ENCODE measurements at places on chromosomes 2 and 18.

DNA sequence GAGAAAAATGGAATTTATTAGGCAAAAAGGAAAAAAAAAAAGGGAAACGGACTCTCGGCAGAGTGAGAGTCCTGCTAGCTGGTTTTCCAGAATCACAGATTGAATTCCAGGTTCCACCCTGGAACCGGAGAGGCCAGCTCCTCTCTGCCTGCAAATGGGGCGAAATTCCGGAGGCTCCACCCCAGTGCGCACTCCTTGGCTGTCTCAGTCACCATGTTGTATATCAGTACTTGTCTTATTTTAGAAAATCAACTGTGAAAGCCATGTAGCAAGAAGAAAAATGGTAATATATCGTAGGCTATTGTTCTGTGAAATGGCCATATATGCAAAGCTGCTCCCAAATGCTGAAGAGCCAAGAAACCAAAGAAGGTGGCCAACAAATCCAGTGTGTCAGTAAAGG lies 49.4 kb downstream of the CYBRD1 start:
- DNase-seq: no peak

- DNase-seq: no peak
Measured at GRCh38 chr18:63282793-63283192, 36.8 kb downstream of the BCL2 start.

GRCh38 chr2:27356056-27356381 lies 545 bp downstream of the GTF3C2 start:
- DNase-seq: peak; percentile 48

GRCh38 chr2:206978746-206979145 lies 39.4 kb downstream of the CPO start:
- DNase-seq: no peak

DNA sequence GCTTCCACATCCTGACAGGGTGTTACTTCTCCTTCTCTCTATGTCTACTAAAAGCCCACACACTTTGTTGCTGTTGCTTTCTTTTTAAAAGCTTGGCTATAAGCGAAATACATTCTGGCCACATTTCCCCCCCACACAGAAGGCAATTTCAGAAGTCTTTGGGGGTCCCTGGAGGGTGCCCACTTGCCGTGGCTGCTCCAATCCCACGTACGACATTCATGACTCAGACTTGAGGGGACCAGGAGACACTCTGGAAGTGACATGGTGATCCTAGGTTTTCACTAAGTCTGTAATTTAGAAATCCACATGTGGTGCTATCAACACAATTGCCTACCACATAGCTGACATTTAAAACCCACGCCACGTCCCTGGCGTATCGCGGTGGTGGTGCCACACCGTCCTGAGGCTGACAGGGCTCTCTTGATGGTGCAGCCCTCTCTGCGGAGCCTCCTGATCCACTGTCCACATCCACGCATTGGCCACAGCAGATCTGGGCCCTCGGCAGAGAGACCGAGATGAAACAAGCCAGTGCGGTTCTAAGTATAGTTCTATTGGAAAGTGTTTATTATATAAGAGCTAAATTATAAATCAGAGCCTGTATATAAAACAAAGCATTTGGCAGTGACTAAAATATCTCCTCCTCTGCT lies 42.4 kb downstream of the CYP27C1 start:
- DNase-seq: no peak

DNA sequence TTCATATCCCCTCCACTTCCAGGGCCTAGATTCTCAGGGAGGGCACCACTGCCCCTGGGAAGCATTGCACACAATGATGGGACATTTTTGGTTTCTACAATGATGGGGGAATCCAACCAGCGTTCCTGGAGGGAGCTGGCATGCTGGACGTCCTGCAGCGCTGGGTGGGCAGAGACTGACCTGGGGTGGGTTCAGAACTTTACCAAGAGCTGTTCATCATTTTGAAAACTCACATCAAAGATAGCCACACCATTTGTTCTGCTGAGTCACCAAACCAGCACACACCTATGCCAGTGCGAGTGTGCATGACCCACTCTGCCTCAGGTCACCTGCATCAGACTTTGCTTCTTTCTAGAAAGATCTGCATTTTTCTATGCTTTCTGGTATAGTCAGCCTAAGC lies 14.1 kb upstream of the ARMC9 start:
- no peak for DNase-seq

DNA sequence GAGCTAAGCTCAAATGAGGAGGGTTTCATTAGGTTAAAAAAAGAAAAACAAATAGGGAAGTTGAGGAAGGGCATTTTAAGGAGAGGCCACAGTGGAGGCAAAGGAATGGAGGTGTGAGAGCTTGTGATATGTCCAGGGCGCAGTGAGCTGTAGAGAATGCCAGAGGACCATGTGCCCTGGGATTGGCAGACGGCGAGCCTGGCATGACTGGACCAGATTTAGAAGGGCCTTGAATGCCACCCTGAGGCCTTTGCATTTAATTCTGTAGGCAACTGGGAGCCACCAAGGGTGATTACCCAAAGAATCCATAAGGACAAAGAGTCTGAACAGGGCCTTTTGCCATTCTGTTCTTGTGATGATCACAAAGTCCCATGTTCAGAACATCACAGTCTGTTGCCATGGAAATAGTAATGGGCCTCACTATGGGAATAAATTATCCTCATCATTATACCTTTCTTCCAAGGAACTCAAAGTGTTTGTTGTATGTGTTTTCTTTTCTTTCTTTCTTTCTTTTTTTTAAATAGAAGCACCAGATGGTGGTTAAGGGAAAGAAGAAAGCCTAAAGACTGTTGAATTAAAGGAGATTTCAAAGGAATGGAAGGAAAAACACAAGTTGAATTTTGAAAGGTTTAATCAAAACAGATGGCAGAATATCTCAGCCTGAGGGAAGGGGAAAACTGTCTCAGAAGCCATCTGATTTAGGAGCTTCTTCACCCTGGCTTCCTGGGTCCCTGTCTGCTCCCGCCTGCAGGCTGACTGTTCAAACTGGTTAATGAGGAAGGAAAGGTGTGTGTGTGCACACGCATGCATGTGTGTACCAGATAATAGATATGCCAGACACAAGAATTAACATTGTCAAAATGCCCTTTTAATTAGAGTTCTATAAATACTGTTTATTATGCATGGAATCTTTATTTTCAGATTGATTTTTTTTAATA lies 31.6 kb upstream of the NCOA1 start:
- no peak for DNase-seq

DNA sequence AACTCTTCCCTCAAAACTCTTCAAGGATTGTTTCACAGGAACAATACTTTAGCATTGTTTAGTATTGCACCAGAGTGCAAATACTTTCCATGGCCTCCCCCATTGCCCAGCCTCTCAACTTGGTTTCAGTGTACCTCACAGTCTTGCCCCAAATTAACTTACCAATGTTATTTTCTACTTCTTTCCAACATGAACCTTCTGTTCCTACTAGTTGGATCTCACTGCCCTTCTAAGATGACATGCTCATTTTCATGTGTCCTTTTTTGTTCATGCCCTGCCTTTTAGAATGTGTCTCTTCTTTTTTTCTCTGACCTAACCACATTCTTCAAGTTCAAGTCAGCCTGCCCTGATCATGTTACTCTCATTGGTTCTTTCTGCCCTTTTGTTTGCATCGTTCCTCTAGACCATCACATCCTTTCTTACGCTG lies 4.1 kb downstream of the SPATS2L start:
- no peak for DNase-seq

GRCh38 chr2:9690252-9690651 lies 59.5 kb upstream of the YWHAQ start:
- no peak for DNase-seq

Data from effector CD8-positive, alpha-beta T cell (primary cell).